ENCODE measurements at places on chromosomes 7 and 10.

GRCh38 chr10:3172081-3172445 lies 519 bp downstream of the PITRM1 start:
- peak; percentile 69 for DNase-seq

DNA sequence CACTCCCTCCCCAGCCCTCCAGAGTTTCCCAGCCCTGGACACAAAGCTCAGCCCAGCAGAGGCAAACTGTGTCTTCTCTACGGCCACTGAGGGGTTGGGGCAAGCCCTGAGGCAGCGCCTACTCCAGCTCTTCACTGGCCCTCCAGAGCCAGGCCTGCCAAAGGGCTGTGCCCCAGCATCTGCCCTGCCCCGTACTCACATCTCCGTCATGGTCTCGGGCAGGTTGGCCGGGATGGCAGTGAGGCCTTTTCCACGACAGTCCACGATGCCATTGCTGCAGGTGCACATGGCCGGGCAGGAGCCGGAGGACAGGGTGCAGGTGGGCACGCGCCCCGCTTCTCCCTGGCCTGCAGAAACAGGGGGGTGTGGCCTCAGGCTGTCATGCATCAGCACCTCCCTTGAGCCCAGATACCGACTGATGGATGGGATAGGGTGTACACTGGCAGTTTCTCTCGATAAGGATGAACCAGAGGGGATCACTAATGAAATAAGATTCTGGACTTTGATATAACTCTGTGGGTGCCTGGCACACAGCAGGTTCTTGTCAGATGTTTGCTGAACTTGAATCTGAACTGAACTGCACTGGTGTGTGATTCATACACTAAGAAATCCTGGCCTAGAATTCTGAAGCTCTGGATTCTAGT lies 125.2 kb downstream of the SLIT1 start:
- DNase-seq, result no peak

- DNase-seq, result no peak
These were observed 549.0 kb downstream of the REEP3 start for GRCh38 chr10:64070241-64070640.

DNA sequence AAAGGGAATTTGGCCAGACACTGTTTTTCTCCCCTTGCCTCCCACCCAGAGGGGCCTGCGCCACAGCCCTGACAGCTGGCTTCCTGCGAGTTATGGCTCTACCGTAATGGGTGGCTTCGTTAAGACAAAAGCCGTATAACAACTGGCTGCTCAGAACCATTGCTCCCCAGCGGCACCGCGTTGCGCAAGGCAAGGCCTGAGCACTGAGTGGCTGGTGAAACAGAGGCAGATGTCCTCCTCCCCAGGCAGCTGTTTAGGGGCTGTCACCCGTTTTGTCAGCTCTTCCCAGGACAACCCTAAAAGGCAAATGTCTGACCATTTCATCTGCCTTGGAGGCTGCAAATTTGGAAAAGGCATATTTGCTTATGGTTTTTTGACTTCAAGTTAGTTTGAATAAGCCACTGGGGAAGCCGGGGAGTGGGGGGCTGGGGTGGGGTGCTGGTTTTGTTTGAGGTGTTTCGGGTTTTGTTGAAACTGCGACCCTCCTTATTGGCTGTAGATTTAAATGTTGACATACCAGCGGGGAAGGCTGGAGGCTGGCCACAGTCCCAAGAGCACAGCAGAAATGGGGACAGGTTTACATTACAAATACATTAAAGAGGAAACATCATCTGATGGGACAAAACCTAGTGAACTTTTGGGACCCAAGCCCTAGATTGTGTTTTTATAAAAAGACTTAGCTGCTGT lies 681 bp upstream of the SPOCK2 start:
- peak; percentile 41 for DNase-seq

GRCh38 chr10:130369645-130370381 lies 233.6 kb downstream of the GLRX3 start:
- DNase-seq, result no peak

- DNase-seq, result peak; percentile 58
These were observed 2.1 kb downstream of the CAMK1D start for GRCh38 chr10:12351447-12351846.
